Skeletal muscle tissue (tissue), 5 donors: ENCODE measurements at places on chromosomes 3 and 15. TPM values are rescaled to one million over a fixed set of nuclear protein-coding genes. Genes with fewer than 3 reads are reported as not detected.

PRTG gene
- 4.7 TPM for total RNA-seq

CHRFAM7A gene
- 2.1 TPM for total RNA-seq

CD96 gene
- total RNA-seq, result under 0.01 TPM

OR5H2 gene
- total RNA-seq, result not detected

GOLGA6D gene
- total RNA-seq, result under 0.01 TPM

PPP1R14D gene
- total RNA-seq, result not detected

CACNA2D2 gene
- total RNA-seq, result 1.0 TPM

INSYN1 gene
- 2.1 TPM for total RNA-seq

C2CD4A gene
- not detected for total RNA-seq

CRYGS gene
- total RNA-seq, result 1.0 TPM

MUSTN1 gene
- total RNA-seq, result 35.5 TPM

INTS14 gene
- 24.5 TPM for total RNA-seq

CHST14 gene
- total RNA-seq, result 6.8 TPM

NR2E3 gene
- 1.0 TPM for total RNA-seq

GREM1 gene
- total RNA-seq, result 0.52 TPM

COL7A1 gene
- 2.1 TPM for total RNA-seq

FAM174B gene
- 8.4 TPM for total RNA-seq

ROPN1 gene
- total RNA-seq, result not detected

SLC26A6 gene
- 9.4 TPM for total RNA-seq

SLCO2A1 gene
- 0.52 TPM for total RNA-seq

RGMA gene
- total RNA-seq, result 5.7 TPM

CPNE9 gene
- 0.52 TPM for total RNA-seq

RHOV gene
- total RNA-seq, result 1.0 TPM
